Choroid plexus epithelial cell (primary cell): ENCODE measurements at places on chromosomes 2 and 18.

GRCh38 chr2:241366678-241367077 lies 10.6 kb downstream of the FARP2 start:
- no peak for DNase-seq

GRCh38 chr2:19321946-19322345 lies 36.5 kb downstream of the OSR1 start:
- peak; percentile 28 for DNase-seq

- peak; percentile 76 for DNase-seq
These were observed 143.4 kb upstream of the CYP26B1 start for GRCh38 chr2:72291059-72291458.

GRCh38 chr2:25324905-25325592 lies 16.7 kb downstream of the DNMT3A start:
- no peak for DNase-seq

DNA sequence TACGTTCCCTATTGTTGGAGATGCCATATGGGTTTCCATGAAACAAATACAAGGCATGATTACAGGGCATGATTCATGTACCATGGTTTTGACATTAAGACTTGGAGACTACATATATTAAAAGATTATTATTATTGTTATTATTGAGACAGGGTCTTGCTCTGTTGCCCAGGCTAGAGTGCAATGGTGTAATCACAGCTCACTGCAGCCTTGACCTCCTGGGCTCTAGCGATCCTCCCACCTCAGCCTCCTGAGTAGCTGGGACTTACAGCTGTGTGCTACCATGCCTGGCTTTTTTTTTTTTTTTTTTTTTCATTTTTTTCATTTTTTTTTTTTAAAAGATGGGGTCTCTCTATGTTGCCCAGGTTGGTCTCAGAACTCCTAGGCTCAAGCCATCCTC lies 69.1 kb downstream of the MYOM1 start:
- no peak for DNase-seq

- no peak for DNase-seq
These were observed 3.6 kb downstream of the KLF11 start for GRCh38 chr2:10046931-10047330.

- DNase-seq = no peak
These were observed 14.2 kb upstream of the RAB27B start for GRCh38 chr18:54813977-54814565.

GRCh38 chr2:229564300-229564907 lies 150.0 kb downstream of the DNER start:
- DNase-seq = no peak

DNA sequence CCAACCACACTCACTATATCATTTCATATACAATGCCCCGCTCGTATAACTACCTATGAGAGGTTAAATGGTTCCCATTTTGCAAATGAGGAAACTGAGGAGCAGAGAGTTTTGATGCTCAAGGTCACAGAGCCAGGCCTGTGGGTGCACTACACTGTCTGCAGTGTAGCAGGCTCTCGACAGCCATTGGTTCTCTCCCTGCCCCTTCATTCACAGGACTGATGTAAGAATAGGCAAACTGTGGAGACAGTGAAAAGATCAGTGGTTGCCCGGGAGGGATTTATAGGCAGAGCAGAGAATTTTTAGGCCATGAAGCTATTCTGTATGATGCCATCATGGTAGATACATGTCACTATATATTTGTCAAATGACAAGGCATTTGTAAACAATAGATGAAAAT lies 39.0 kb upstream of the LBH start:
- no peak for DNase-seq

DNA sequence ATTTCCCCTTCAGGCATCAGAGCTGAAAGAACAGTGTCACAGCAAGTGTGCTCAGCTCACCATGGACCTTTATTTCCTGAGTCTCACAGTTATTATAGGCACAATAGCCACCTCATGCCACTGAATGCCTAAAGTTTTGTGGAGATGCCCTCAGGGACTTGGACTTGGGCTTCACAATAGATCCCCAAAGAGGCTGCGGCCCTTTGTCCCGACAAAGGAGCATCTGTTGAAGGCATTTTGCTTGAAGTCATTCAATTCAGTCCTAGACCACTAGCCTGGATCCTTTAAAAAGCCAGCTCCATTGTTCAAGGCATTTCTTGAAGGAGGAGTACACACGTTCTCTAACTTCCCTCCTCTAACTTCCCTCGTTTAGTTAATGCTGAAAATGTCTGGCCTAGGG lies 125.4 kb downstream of the DCC start:
- no peak for DNase-seq

DNA sequence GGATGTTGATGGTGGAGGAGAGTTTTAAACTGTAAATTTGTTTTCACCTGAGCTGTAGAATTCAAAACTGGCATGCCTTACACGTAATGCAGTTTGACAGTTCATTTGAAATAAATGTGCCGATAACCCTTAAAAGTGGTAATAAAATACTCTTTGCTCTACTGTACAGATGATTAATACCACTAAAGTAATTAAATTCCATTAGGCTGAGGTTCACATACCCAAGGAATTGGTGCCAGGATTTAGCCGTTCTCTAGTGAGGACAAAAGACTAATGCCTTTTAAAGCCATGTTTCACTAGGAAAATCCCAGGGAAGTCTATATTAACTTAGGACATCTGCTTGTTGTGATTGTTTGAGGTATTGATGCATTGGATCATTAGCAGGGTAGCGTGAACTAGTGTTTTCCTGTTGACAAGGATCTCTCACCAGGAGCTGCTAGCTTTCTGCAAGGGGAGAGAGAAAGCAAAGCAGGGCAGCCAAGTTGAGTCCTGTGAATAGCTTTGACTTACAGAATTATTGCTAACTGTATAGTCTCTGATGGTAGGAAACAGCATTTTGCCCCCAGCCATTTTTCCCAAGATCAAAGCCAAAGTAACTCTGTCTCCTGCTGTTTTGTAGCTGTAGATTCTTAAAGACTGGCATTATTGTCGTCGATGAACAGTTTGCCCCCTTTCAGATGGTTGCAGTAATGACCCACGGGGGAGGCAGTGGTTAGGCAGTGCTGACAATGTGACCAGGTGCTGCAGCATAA lies 280.9 kb upstream of the FANCL start:
- no peak for DNase-seq

DNA sequence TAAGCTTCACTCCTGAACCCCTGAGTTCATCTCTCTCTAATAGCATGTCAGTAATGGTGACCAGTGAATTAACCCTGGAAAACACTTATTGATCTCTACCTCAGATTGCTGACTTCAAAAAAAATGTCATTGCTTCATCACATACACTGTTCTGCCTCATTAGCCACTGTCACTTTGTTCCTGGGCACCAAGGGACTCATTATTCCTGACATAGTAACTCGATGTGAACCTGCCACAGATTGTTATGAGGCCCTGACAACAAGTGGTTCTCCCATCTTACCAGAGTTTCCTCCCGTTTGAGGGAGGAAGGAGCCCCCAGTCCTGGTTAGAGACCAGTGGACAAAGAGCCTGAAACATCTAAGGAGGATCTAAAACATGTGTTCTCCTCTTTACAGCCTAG lies 403.3 kb upstream of the SMIM21 start:
- no peak for DNase-seq

- no peak for DNase-seq
These were observed 80.8 kb downstream of the LCLAT1 start for GRCh38 chr2:30527859-30528258.

DNA sequence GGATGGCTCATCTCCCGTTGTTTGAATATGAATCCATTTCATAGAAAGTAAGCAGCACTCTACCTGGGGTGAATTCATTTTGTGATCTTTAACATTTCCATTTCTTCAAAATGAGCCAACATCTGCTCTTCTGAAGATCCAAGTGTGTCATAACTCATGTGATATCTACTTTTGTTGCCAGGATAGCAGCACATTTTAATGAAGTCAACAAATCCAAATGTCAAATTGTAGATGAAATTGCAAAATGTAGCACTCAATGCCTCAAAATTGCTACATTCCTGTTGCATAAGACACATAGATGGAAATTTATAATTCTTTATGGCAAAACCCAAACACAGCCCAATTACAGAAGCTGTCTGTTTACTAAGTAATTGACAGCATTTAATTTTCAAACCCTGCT lies 360.7 kb downstream of the TMX3 start:
- DNase-seq = peak; percentile 34

DNA sequence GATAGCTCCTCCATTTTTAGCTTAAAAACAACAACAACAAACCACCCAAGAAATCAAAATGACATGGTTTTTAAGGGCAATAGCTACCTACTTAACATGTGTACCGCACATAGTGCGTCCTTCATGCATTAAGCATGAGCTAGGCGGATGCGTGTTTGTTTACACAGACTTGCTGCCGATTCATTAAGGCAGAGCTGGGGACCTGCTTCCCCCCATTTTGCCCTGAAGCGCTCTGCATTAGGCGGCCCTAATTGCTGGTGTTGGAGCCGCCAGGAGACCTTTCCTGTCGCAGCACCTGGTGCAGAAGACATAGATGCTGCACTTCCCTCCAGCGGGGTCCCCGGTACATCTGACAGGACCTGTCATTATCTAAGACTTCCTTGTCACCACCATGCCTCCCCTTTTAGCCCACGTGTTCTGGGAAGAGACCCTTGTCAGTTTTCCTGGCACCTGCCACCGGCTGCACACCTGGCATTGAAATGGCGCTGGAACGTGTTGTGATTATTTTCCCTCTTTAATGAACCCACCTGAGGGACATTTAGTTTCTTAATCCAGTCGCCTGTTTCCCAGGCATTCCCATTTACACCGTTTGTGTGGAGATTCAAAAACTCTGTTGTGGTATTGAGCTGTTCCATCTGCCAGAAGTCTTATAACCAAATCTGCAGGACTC lies 261.1 kb upstream of the RAB12 start:
- no peak for DNase-seq

DNA sequence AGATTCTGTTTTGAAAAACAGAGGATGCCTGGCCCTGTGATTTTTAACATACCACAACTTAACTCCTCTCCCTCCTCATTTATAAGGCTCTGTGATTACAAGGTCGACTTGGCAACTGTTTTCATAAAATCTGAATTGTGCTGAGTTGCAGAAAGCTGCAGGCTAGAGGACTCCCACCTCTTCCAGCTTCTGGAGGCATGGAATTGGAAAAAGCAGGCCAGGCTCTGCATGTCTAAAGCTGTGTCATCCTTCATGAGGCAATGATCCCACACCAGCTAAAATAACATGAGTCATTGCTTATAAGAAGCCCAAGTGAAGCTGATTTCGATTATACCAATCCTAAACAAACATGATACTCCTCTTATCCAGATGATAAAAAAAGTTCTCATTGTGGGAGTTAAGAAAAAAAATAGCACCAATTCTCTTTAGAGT lies 11.7 kb downstream of the ARHGAP28 start:
- DNase-seq = peak; percentile 99

GRCh38 chr2:38187541-38188011 lies 111.6 kb upstream of the CYP1B1 start:
- peak; percentile 98 for DNase-seq

- DNase-seq = peak; percentile 65
These were observed 223.7 kb upstream of the SMAD7 start for GRCh38 chr18:49174478-49174877.
